ENCODE measurements at places on chromosomes 16 and 17.

GRCh38 chr17:80248894-80249710 lies 11.6 kb upstream of the RNF213 start:
- no peaks in the 10 kb centered on the region for H3K27me3 ChIP-seq
- no peak for DNase-seq
- peaks cover 6% of the 10 kb centered on the region for H3K36me3 ChIP-seq

- peaks cover 58% of the 10 kb centered on the region for H3K36me3 ChIP-seq
- no peak overlapping the region for H3K27ac ChIP-seq
- DNase-seq, result no peak
- H3K27me3 ChIP-seq, result no peaks in the 10 kb centered on the region
- H3K4me1 ChIP-seq, result no peaks in the 10 kb centered on the region
These were observed 15.4 kb downstream of the SCO1 start for GRCh38 chr17:10681866-10682446.

GRCh38 chr17:31155208-31155810 lies 60.5 kb downstream of the NF1 start:
- H3K27me3 ChIP-seq, result no peaks in the 10 kb centered on the region
- H3K4me1 ChIP-seq, result peaks cover 12% of the 10 kb centered on the region
- no peak for DNase-seq
- H3K27ac ChIP-seq, result no peak overlapping the region
- peaks cover 2% of the 10 kb centered on the region for H3K36me3 ChIP-seq
- H3K4me3 ChIP-seq, result no peak overlapping the region

- H3K27me3 ChIP-seq, result no peaks in the 10 kb centered on the region
- H3K4me1 ChIP-seq, result peaks cover 22% of the 10 kb centered on the region
- peak overlapping the region; percentile 79 for H3K4me3 ChIP-seq
- peak overlapping the region; percentile 73 for H3K27ac ChIP-seq
- peaks cover 1% of the 10 kb centered on the region for H3K36me3 ChIP-seq
These were observed 2.0 kb downstream of the CD79B start for GRCh38 chr17:63929860-63930766.
